ENCODE measurements at places on chromosomes 6 and 20. TPM values are rescaled to one million over a fixed set of nuclear protein-coding genes. Genes with fewer than 3 reads are reported as not detected.

GRCh38 chr20:50292591-50293283 lies 102.1 kb downstream of the CEBPB start:
- DNase-seq = peak; percentile 72

RIPOR3 gene
- not detected for total RNA-seq

- DNase-seq = no peak
These were observed 40.7 kb upstream of the DSP start for GRCh38 chr6:7500752-7501282.

DNA sequence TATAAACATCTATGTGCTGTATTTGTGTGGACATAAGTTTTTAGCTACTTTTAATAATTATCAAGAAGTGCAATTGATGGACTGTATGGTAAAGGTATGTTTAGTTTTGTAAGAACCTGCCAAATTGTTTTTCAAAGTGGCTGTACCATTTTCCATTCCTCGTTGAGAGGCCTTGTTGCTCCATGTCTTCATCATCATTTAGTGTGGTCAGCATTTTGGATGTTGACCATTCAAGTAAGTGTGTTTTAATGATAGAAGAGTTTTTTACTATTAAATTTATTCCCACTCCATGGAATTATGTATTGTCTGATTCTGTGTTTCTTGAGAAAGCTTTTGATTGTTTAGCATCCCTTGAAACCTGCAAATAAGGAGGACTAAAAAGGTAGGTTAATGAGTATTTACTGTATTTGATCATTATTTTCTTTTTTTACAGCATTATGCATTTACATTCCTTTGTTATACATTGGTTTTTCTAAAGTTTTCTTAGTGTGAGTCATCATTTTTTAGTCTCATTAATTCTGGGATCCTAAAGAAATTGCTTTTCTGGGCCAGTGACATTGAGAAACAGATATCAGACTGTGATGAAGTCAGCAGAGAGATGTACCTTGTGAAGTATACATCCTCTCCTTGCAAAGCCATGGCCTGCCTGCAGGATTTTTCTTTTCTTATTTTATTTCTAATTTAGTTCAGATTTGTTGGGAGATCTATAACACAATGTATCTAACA lies 312.8 kb upstream of the PTCHD4 start:
- peak; percentile 41 for DNase-seq

APMAP gene
- 137 TPM for total RNA-seq

DNA sequence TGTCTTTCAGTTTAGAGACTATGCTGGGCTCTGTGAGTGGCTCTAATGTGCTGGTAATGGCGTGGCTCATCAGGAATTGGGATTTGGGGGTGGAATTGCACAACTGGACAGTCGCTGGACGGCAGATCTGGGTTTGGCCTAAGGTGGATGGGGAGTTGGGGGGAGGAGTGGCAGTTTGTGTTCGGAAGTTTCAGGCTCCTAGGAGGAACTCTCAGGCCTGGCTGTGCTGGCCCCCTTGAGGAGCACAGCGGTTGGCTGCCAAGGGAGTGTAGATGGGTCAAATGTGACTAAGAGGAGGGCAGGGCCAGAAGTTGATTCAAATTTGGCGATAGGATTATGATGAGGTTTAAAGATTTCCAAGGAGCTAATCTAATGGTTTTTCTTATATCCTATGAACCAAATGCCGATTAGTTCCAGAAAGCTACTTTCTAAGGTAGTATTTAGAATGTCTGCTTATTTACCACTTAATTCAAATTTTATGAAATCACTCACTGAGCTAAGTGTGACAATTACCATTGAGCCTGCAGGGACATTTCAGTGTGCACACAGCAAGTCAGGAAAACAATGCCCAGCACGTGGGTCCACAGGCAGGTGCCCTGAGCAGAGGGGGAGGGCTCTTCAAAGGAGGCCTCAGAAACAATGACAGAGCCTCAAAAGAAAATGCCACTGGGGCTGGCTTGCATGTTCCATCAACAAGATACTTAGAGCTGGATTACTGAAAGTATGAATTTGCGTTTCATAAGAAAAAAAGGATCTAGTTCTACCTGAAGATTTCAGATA lies 111.0 kb downstream of the GJA10 start:
- DNase-seq = no peak

- no peak for DNase-seq
These were observed 184.0 kb downstream of the UTRN start for GRCh38 chr6:144469144-144469575.

TFAP2C gene
- 36.3 TPM for total RNA-seq

GRCh38 chr6:41767112-41767833 lies 12.4 kb downstream of the FRS3 start:
- peak; percentile 93 for DNase-seq

- no peak for DNase-seq
These were observed 38.3 kb upstream of the MRPS18A start for GRCh38 chr6:43725643-43726580.

DNA sequence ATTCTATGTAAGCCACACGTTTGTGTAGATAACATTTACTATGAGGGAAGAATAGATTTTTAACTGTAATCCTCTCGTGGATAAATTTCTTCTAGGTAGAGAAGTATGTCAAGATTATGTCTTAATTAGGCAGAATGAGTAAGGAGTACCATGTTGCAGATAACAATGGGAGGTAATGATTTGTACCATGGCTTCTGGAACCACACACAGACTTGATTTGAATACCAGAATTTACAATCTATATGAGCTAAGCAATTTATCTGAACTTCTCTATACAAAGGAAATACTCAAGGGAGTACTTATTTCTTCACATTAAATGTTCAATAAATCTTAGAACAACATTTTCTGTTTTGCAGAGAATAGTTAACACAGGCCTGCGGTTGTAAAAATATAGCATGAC lies 51.5 kb downstream of the RPS12 start:
- no peak for DNase-seq

SLC32A1 gene
- total RNA-seq = not detected

DNA sequence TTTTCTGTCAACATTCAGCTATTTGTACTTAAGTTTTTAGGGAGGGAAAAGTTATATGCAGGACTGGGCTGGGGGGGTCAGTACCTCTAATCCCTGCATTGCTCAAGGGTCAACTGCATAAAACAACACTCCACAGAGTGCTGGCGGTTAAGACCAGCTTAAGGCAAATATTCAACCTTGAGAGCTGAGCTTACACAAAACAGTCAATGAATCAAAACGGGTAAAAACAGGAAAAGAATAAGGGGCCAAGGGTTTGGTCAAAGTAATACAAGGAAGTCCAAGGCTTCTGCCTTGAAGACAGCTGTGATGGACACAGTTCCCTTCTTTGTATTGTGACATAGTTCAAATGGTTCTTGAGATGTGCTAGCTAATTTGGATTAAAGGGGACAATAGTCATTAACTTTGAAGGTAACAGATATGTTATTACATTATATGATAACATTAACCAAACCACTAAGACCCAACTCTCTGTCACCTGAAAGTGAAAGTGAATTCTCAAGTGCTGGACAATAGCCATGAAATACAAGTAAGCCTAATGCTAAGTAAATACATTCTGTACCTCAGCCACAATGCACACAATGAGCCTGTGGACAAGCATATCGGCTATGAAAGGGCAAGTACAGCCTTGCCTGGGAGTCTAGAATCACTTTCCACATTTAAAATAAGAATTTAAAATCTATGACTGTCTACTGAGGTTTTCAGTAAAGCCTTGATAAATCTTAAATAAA lies 106.8 kb downstream of the PDE10A start:
- DNase-seq = peak; percentile 66

GRCh38 chr6:134750669-134751068 lies 199.2 kb downstream of the ALDH8A1 start:
- no peak for DNase-seq

- DNase-seq = no peak
These were observed 157.9 kb downstream of the RFX6 start for GRCh38 chr6:117034971-117035370.

TBPL1 gene
- 17.7 TPM for total RNA-seq

DNA sequence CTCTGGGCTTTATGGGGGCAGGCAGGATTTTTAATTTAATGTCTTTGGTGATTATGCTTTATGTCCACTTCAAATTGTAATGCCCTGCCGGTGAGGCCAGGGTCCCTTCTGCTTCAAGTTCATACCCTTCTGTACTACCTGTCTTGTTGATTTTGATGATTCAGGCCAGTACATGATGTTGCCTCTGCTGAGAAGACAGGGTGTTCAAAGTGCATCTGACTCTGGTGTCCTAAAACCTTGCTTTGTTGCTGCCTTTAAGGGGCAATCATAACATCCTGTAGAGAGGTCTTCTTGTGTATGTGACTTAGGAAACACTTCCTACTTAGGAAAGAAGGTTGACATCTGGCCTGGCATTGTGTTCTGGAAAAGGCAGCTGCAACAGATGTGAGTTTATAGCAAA lies 113.2 kb downstream of the TMEM170B start:
- peak; percentile 26 for DNase-seq

- DNase-seq = no peak
These were observed 159.4 kb upstream of the CITED2 start for GRCh38 chr6:139533573-139534471.

DNA sequence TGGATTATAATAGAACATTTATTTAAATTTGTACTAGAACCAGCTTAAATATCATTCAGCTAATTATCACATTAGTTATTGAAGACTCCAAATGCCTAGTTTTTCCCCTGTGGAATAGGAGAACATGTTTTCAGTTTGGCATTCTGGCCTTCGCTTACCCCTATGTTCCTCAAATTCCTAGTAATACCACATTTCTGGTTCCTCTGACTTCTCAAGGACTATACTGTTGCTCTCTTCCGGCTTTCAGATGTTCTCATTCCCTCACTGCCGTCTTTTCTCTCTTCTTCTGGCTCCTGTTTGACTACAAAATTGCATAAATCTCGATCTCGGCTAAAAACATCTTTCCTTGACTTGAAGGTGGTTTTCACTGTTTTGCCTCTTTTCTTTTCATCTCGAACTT lies 71.8 kb upstream of the KHDRBS2 start:
- no peak for DNase-seq

C6orf163 gene
- 0.62 TPM for total RNA-seq

- no peak for DNase-seq
These were observed 71.9 kb downstream of the MDGA1 start for GRCh38 chr6:37625591-37626374.

TRIM31 gene
- 0.11 TPM for total RNA-seq

DNA sequence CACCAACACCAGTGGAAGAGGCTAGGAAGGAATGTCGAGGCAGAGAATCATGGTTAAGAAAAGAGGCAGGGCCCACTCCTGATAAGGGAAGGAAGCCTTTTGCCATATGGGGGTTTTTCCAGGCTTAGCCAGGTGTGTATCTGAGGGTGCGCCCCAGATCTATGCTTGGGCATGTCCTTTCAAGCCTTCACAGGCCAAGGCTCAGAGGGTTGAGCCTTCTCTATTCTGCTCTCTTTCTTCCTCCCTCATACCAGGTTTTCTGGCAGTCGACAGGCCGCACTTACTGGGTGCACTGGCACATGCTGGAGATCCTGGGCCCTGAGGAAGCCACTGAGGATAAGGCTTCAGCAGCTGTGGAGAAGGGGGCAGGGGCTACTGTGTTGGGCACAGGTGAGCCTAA lies 4.7 kb downstream of the CUL9 start:
- DNase-seq = no peak

LY6G6C gene
- 0.22 TPM for total RNA-seq

DNA sequence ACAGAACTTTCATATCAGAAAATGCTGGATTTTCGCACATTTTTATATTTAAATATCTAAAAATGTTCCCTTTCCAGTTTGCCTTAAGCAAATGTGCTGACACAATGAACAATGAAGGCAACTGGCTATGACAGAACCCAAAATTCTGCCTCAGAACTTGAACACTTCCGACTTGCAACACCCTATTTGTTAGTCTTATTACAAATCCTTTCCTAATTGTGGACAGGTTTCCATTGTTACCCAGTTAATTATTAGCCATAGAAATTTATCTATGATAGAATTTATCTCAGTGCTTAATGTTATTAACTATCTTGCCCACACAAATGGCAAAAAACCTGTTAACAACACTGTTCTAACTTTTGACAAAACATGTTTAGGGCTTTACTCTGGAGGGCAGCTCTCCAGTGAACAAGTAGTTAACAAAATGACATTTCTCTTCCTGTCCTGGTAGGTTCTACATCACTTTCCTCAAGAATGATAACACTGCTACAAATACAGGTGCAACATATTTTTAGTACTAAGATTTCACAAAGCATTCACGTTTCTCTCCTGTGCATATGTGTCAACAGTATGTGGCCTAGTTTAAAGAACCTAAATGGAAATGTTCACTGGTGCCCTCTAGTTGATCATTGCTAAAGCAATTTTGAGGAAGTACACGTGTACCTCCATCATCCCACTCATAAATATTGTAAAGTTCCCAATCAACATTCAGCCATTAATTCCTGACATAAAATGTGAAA lies 58.4 kb downstream of the HIVEP2 start:
- DNase-seq = peak; percentile 52

GRCh38 chr6:150895928-150896632 lies 30.6 kb downstream of the MTHFD1L start:
- DNase-seq = no peak

DNA sequence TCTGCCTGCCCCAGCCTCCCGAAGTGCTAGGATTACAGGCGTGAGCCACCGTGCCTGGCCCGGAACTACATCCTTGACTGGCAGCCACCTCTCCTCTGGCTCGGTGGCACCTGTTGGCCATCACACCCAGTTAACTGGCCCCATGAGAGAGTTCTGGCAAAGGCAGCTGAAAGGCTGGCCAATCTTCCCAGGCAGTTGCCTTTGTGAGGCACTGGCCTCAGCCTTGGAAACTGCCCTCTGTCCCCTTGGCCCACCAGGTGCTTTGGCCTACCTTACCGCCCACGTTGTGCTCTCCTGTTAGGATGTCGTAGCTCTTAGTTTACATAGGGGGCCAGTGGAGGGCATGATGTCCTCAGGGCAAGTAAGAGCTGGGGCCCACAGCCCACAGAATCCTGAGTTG lies 9.6 kb upstream of the MANBAL start:
- DNase-seq = no peak

DNA sequence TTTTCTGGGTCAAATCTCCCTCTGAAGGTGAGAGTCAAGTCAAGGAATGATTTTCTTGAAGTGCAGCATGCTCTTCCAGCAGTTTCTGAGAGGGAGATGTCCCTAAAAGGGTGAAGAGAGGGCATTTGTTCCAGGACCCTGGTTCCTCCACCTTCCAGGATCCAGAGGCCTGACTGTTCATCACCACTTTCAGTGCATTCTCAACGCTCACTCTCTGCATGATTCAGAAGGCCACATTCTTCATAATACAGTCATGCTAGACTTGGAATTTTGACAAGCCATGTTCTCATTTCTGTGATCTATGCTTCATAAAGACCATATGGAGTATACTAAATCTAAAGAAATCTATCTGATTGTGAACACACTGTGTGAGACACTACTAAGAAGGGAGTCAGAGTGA lies 85.1 kb downstream of the PDE7B start:
- peak; percentile 96 for DNase-seq

- DNase-seq = no peak
These were observed 9.0 kb downstream of the C20orf203 start for GRCh38 chr20:32664678-32665159.

- DNase-seq = peak; percentile 51
These were observed 65.6 kb upstream of the RREB1 start for GRCh38 chr6:7042056-7042653.

GRCh38 chr6:7088076-7088742 lies 19.6 kb upstream of the RREB1 start:
- no peak for DNase-seq
